NCI-H2081 (cell line): ENCODE measurements at places on chromosomes 16 and 17.

DNA sequence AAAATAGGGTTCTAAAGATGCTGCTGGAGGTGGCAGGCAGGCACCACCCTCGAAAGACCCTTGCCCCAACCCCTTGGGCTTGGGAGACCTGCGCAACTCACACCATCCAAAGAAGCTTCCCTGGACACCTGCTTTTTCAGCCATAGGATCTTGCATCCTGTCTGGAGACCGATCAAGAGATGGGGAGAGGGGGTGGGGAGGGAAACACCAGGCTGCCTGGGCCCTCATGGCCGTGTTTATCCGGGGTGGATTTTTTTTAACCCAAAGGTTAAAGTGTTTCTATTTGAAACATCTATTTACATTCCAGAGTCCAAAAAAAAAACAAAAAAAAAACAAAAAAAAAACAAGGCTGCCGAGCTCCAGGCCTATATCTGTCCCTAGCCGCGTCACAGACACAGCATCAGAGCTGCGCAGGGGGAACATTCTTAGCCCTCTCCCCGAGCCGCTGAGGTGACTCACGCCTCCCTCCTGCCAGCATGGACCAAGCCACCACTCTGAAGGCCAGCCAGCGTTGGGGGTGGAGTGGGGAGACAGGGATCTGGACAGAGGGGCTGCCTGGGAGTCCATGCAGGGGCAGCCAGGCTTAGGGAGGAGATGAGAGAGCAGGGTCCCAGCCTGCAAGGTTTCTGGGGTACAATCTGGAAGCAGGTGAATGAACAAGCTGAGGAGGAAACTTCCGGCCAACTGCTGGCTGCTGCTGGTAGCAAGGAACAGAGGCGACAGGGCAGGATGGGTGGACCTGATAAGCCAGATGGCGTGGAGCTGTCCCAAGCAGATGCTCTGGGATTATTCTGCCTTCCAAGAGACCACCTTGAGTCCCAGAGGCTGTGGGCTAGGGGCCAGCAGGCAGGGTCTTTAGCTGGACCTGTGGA, 14.8 kb downstream of the HDAC5 start:
- no peak for DNase-seq

GRCh38 chr16:80298676-80299075, 242.1 kb upstream of the DYNLRB2 start:
- DNase-seq = no peak

DNA sequence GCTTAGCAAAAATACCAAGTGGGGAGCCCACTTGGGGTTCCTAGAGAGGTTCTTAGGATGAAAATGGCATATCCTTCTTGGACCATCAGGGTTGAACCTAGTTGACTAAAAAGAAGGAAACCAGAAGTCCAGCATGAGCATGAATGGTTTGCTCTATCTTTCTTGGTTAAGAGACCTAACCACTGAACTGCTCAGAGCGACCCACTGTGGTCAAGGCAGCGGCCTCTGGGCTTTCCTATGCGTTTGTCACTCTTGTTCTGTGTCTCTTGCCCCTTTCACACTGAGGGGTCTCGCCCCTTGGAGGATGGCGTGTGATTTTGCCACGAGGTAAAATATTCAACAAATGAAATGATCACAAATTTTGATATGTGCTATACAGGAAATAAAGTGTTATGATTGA, 526 bp upstream of the BORCS6 start:
- DNase-seq = no peak

GRCh38 chr16:64656471-64656870, 465.4 kb downstream of the CDH11 start:
- no peak for DNase-seq

DNA sequence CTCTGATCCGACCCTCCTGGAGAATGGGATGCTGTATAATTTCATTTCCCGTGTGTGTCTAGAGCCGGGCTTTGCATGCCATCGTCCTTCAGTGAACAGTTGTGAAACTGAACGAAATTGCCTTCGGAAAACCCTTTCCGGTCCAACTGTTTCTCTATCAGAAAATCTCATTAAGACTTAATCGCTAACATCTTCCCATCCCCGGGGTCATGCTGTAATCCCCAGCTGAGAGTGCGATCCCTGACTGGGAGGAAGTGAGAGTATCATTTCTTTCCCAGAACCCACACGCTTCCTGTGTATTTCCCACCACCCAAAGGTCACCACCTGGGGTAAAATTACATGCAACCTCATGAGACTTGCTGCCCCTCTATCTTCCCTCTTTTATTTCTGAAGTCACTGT, 75.6 kb upstream of the RBFOX1 start:
- no peak for DNase-seq

GRCh38 chr16:17313085-17313611, 157.6 kb downstream of the XYLT1 start:
- no peak for DNase-seq

GRCh38 chr16:49697631-49698452, 158.1 kb downstream of the ZNF423 start:
- DNase-seq = no peak

GRCh38 chr17:83067071-83067717, 12.2 kb upstream of the METRNL start:
- DNase-seq = no peak

DNA sequence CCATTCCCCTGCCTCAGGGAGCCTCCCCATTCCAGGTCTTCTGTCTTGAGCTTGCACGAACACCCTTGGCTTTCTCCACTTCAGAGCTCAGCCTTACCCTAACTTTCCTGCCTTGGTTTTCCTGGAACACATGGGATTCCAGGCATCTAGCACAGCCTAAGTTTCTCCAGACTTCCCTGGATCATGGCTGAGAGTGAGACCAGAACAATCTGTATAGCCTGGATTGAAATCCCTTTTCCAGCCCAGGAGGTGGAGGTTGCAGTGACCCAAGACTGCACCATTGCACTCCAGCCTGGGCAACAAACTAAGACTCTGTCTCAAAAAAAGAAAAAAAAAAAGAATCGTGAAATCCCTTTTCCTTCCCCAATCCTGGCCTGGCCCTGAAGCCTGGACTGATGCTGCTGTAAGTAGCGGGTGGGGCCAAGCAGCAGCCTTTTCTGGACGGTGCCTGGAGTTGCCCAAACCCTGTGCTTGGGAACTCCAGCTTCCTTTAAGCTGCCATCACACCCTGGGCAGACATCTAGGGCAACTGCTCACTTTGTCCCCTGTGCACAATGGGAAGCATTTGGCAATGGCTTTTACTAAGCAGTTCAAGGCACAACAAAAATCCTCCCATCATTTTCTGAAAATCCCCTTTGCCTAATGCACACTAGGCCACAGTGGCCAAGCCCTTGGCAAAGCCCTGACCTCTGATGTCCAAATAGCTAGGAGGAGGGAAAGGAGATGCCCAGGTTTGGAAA, 12.0 kb upstream of the SLC16A5 start:
- DNase-seq = no peak

- no peak for DNase-seq
Measured at GRCh38 chr17:57035971-57036481, 49.0 kb upstream of the AKAP1 start.

GRCh38 chr17:21125862-21126261, 902 bp upstream of the DHRS7B start:
- DNase-seq = no peak

GRCh38 chr16:11361701-11362451, 16.6 kb downstream of the RMI2 start:
- no peak for DNase-seq

GRCh38 chr16:4010225-4011158, 105.8 kb downstream of the ADCY9 start:
- no peak for DNase-seq

DNA sequence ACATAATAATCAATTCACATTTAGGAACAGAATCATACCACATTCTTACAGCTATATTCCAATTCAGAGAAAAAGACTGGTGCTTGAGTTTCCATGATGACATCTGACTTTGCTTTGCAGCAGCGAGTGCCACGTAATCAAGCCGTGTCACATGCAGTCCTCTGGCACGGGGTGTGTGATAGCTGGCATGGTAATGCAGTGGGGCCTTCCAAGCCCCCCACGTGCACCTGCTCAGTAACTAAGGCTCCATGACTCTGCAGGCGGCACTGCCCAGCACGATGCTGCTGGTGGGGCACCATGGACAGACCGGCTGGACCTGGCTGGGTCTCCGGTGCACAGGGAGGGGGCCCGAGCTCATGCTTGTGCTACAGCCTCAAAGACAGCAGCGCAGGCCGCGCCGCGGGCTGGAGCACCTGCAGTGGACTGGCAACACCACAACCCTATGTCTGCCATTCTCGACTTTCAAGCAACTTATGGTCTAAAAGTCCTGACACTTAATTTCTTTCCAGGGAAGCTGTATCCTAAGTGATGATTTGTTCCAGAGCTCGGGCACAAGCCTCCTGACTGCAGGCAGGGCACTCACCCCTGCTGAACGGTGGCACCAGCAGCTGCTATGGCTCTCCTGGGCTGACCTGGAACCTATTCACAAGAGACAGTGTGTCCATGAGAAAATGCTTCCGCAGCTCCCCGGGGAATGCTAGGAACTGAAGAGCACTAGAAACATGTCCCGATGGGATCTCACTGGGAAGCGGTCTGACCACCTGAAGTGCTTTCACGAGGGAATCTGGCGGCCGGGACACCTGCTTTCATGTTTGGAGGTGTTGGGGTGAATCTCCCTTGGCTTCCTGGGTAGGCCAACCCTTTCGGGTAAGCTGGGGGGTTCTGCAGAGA, 99.5 kb upstream of the DNAH17 start:
- no peak for DNase-seq

DNA sequence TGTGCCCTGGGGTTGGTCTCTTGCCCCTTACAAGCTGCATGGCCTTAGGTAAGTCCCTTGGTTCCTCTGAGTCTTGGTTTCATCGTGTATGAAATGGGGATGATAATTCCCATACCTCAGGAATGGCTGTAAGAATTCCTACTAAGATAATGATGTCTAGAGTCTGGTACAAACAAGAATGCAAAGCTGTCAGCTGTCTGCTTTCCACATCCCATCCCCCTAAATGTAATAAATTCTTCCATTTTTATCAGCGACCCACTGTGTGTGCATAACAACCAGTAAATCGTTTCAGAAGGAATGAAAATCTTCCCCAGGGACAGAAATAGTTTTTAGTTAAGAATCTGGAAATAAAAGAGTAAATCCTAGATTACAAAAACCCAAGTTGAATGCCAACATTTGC, 95.4 kb downstream of the CPPED1 start:
- DNase-seq = no peak

- DNase-seq = no peak
Measured at GRCh38 chr16:83967091-83967490, 953 bp upstream of the NECAB2 start.

DNA sequence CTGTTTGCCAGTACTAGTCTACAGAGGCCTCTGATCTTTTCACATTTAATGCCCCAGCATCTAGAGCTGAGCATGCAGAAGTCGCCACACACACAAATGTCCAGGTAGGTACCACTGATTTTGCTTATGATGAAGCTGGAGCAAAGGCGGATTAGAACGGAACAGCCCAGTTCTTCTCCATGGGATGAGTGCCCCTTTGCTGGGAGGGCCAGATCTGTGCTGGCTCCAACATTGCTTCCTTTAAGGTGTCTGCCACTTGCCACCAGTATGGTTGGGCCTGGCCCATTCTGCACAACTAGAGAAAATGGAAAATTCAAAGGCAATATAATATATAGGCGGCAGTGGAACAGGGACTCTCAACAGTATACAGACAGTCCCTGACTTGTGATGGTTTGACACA, 2.2 kb upstream of the MNT start:
- DNase-seq = no peak

DNA sequence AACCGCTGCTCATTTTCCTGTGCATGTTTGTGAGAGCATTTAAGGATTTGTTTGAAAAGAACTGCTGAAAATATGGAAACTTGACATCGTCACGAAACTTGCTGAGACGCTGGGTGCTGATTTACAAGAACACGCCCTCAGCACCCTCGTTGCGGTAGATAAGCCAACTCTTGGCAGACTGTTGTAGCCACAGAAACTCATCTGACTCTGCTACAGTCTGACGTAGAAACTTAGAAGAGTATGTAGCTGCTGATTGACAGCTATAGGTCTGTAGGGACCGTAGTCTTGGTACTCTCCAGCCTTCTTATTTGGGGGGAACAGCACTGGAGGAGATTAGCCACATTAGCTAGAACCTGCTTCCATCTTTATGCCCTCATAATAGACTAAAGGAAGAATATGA, 36.1 kb upstream of the MYH2 start:
- no peak for DNase-seq

GRCh38 chr17:18187821-18188761, 4.5 kb downstream of the ALKBH5 start:
- no peak for DNase-seq

GRCh38 chr17:79053251-79053925, 21.2 kb upstream of the ENGASE start:
- DNase-seq = no peak

GRCh38 chr17:81676906-81677305, 6.7 kb downstream of the ARL16 start:
- DNase-seq = peak; percentile 24

DNA sequence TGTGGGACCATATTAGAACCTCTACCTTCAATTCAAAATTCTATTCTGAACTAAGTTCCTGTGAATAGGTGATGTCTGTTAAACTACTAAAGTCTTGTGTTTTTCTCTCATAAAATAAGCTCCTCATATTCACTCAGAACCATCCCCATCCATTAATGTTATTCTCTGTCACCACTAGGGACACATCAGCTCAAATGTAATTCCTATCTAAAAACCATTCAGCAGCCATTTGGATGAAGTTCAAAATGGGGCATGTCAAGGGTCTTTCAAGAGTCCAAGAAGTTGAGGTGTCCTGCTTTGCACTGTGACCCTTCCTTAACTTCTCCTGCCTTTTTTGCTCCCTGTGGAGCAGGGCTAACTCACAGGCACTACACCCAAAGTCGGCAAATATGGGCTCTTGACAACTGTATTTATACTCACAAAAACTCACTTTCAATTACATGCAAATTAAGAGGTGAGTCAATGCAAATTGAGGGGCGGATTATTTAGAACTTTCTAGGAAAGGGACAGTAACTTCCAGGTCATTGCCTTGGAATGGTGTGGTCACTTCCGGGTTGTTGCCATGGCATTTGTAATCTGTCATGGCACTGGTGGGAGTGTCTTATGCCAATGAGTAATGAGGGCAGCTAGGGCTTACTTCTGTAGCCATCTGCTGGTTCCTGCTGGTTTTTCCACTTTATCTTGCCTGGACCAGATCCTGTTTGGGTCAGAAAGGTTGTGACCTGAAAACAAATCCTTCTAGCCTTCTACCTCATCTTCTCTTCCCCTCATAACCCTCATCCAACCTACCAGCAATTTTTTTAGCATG, 128.2 kb upstream of the COX10 start:
- DNase-seq = no peak

GRCh38 chr16:88747588-88748301, 37.3 kb downstream of the PIEZO1 start:
- no peak for DNase-seq

DNA sequence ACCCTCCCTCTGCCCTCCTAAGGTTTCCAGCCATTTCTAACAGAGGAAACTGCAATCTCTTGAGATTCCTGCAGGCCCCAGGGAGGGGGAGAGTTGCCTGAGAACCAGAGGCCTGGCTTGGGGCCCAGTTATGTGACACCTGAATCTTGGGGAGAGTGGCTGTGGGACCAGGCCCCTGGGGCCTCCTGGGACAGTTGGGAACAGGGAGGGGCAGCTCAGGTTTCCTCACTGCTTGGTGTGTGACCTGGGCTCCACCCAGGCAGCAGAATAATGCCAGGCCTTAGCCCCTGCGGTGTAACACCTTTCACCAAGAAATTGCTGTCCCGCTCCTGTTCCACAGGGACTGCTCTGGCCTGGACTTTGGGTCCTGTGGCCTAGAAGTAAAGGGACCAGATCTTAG, 44.3 kb upstream of the CRHR1 start:
- DNase-seq = no peak

- DNase-seq = no peak
Measured at GRCh38 chr16:79336437-79337229, 263.9 kb downstream of the MAF start.
